Stimulated activated CD8-positive, alpha-beta memory T cell treated with anti-CD3 and anti-CD28 coated beads, Interleukin-15, amount 100 ng/mL, for 48 hours (primary cell): ENCODE measurements at places on chromosomes 4 and X.
A peak's percentile ranks its signal among the peaks of the same experiment; 100 is the strongest.

GRCh38 chrX:153184787-153185186, 5.7 kb downstream of the MAGEA1 start:
- DNase-seq, result no peak

- DNase-seq, result no peak
Observed at GRCh38 chrX:119495734-119496726, 27.8 kb downstream of the SLC25A5 start.

DNA sequence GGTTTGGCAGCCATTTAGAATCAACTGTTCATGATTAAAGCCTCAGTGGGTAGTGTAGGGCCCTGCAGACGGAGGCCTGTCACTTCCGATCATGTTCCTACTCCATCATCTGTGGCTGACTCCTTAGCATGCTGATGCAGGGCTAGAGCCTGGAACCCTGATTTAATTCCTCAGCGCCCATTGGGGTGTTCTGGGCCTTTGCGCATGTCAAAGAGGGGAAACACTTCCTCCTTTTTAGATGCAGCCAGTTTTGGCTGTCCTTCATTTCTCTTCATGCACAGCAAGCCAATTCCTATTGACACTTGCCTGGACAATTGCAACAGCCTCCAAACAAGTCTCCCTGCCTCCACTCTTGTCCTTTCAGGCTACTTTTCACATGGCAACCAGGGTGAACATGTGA, 51.9 kb upstream of the MAGEA4 start:
- DNase-seq, result no peak

- DNase-seq, result no peak
Observed at GRCh38 chr4:74830928-74831327, 36.6 kb upstream of the BTC start.

DNA sequence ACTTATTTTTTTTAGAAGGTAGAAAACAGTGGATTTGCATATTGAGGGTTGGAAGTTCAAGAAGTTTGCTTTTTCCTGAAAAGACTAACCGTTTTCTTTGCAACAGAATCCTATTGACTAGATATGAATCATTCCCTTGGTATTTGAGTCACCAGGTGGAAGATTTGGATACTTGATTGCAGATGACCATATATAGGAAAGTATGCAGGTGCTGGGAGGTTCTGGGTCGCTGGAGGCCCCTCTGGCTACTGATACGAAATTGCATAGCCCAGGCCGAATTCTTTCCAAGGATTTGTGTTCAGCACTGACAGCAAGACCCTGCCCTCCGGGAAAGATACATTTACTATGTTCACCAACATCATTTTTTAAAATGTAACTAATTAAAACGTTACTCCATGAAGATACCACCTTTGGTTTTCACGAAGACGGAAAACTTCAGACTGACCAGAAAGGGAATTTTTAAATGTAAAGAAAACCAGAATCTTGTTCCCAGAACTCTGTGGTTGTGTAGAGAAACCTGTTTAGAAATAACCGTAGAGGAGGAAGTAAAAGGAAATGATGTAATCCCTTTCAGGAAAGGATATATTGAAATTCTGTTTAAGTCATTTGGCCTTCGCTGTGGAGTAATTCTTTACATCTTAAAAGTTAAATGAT, 946 bp downstream of the ANXA3 start:
- no peak for DNase-seq

DNA sequence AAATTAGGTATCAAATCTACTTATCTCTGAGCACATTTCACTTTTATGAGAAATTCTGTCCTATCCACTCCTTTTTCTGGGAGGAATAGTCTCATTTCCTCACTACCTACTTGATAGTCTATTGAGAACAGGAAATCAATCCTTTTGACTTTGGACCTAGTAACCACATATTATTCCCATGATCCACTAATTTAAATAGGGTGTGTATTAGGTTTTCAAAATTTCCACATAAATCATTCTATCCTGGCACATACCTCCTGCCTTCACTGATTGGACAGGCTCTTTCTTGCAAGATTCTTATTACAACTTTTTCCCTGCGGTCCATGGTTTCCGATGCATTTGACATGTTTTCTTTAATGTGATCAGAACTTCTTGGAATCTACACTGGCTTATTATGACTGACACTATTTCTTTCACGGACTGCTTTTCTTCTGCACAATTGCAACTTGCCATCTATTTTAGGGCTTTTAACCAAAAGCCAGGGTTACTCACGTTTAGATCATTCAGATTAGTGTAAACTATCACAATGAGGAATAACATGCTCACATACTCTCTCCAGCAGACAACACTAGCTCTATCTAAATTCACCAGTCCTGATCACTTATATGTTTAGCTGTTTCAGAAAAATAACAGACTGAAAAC, 419.9 kb upstream of the SLIT2 start:
- no peak for DNase-seq

- no peak for DNase-seq
Observed at GRCh38 chr4:33685939-33686338, 2558.4 kb downstream of the ARAP2 start.

- DNase-seq, result peak; percentile 58
Observed at GRCh38 chrX:129961180-129962083, 21.0 kb upstream of the BCORL1 start.

DNA sequence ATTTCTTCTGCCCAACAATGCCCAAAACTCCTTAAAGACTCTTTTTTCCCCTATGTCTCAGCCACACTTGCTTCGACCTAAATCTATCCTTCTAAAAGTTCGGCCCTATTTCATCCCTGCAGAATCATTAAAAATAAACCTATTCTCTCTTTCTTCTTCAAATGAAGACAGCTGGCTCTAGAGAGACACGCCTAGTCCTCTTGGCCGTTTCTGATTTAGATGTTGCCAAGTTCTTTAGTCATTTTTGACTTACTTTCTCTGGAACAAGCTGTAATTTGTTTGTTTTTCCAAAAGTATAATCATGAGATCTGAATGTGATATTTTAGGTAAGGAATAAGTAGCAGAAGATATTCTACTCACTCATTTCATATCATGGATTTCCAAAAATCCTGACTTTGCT, 211.6 kb downstream of the CENPC start:
- DNase-seq, result no peak

- no peak for DNase-seq
Observed at GRCh38 chrX:23610495-23610894, 56.8 kb upstream of the PRDX4 start.

DNA sequence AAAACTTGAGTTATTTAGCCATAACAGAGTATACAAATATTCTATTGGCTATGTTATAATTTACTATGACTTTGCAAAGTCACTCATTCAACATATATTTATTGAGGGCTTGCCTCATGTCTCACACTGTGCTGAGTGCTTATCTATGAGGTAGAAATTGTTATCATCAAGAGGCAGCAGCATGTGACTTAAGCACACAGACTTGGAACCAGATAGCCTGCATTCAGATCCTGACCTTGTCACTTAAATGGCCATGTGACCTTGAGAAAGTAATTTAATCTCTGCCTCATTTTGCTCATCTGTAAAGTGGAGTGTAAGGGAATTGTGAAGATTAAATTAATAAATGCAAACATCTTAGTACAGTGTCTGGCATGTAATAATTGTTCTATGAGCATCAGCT, 10.1 kb upstream of the EXOSC9 start:
- DNase-seq, result no peak

DNA sequence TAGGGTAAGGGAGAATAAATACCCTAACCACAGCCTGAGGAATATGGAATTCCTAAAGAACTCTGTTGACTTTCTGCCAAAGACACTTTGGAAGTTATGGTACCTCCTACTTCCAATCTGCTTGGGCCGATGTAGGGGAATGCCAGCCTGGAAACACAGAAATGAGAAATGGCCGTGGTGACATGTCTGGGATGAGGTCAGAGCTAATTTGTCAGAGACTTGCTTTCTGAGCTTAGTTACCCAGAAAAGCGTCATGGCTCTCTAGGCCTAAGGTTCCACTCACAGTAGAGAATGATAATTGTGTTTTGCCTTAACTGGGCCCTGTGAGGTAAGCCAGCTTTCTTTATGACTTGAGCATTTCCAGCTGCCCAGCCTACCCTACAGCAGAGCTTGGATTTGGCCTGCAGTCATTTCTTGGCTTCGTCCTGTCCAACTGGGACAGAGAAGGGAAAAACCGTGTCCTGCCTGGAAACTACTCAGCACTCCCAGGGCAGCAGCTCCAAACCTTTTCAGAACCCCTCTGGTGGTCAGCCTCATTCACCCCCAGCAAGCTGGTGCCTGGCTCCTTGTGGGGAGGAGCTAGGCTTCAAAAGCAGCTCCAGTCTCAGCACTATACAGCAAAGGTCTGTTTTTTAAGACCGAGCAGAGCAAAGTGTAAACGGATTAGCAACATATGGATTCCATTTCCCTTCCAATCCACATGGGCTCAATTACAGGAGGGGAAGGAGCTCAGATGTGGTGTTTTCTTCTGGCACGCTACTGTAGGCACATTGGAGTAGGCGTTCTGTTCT, 92.3 kb downstream of the RLIM start:
- no peak for DNase-seq

- no peak for DNase-seq
Observed at GRCh38 chr4:28772066-28772465, 1911.4 kb downstream of the STIM2 start.
